ENCODE measurements at places on chromosomes 5 and 9.

DNA sequence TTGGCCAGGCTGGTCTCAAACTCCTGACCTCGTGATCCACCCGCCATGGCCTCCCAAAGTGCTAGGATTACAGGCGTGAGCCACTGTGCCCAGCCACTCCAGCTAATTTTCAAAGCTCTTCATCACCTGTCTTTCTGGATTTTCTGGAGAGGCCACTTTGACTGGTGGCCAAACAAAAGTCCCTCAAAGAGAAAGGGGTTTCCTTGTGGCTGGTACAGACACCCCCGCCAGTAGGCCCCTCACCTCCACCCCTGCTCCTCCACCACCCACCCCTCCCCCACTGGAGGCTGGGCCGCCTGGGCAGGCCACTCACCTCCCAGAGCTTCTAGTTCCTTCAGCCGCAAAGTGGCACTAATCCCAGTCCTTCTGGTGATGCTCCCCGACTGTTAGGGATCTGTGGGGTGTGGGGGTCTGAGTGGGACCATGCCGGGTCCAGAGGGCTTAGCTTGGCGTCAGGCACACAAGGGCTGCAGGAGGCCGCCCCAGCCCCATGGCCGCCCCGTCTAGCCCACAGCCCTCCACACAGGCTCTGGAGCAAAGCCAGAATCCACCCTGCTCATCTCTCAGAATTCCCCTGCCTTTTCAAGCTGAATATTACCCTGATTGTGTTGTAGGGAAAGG is 182.0 kb upstream of the IER5L start:
- no peak for DNase-seq

DNA sequence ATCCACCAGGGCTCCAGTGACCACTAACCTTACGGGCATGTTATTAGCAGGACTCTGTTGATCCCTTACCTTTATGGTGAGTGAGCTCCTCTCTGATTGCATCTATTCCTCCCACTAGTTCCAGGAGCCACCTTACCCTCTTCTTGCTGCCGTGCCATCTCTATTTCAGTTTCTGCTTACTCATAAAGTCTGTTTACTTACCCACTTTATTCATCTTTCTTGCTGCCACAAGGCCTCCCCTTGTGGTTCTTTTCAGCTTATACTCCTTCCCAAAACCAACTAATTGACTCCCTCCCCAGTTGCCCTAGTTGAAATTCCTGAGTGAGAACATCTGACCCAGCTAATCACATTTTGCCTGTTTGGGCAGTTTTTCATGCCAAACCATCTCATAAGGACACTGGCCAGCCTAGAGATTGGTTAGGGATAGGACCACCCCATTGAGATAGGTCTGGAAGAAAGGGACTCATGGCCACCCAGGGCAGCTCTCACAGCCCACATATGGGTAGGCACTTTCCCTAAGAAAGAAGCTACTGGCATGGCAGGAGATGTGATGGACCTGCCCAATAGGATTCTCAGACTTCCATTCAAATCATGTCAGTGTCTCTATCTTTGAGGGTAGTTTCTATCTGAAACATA is 412.7 kb downstream of the EFNA5 start:
- DNase-seq, result no peak

GRCh38 chr9:21993893-21994555 is at the start of gene CDKN2A:
CDKN2A (minus strand) TSS chr9:21994392.
- DNase-seq, result no peak

- DNase-seq, result peak; percentile 47
These were observed 4.1 kb downstream of the MRPS2 start for GRCh38 chr9:135504262-135505243.

GRCh38 chr9:14136646-14137370 is 177.1 kb downstream of the NFIB start:
- DNase-seq, result no peak

DNA sequence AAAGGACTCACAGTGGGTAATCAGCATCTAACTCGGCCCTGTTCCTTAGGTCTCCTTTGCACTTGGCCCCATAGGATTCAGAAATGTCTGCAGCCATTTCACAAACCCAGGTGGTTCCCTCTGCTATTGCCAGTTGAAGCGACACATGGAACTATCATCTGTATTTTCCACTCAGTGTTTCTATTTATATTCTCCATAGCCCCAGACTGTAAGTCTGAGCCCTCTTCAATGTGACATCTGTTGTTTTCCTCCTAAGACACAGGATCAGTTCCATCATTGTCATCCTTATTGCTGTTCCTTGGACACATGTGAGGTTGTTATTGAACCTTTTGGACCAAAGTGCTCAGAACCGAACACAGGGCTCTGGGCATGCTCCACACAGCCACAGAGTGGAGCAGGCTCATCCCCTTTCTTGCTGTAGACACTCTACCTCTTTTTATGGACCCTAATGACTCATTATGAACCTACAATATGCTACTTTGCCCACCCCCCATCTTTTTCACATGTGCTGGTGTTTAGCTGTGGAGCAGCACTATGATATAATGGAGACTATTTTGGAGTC is 36.4 kb downstream of the GARNL3 start:
- no peak for DNase-seq

- no peak for DNase-seq
These were observed 9.5 kb downstream of the GAPVD1 start for GRCh38 chr9:125271081-125271480.

GRCh38 chr5:151374539-151374938 is 27.2 kb upstream of the SLC36A2 start:
- DNase-seq, result no peak

GRCh38 chr5:59142927-59143326 is 560.1 kb downstream of the RAB3C start:
- DNase-seq, result no peak

DNA sequence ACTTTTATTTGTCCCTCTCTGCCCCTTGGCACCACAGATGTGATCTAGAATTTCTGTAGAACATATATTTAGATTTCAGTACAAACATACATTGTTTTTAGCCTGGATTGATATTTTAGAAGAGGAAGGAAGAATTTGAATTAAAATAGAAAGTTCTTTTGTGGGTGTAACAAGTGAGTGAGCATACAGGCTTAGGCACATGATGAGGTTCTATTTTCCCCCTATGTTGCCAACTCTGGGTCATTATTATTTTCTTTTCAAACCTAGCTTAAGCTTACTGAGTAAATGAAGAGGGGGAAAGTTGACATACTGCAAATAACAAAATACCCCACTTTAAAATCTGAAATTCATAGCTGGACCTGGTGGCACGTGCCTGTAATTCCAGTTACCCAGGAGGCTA is 102.9 kb downstream of the GCNT1 start:
- no peak for DNase-seq

DNA sequence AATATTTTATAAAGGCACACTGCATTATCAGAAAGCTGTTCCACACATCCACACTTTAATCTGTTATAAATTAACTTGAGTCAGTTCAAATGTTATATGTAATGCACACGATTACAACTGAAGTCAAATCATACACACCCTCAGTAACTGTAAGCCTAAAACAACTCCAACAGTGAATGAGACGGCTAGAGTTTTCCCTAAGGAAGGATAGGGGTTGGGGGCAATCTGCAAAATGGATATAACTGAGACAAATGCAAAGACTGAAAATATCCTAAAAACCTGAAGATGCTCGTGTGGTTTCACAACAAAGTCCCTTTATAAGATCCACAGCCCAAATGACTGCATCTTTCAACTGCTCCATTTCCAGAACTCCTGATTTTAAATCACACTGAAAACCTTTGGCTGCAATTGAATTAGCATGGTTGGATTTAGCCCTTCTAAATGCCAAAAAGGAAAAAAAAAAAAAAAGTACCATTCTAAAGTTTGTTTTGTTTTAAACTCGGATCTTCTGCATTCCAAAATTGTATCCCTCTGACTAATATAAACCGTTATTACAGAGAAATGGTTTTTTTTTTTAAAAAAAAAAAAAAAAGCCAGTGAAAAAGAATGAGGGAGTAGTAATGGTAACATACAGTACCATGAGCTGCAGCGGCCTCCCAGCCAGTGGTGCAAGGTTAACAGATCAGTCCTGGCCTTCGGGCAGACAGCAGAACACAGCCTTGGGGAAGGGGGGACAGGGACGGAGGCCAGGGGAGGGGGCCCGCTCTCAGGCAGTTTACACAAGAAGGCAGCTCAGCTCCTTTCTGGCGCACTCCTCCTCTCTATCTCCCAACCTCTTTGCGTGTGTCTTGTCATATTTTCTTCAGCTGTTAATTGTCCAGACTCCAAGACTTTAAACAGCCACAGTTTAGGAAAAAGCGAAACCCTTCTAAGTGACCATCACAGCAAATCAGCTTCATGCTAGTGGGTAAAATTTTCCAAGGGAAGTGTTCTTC is 166.1 kb downstream of the BNC2 start:
- DNase-seq, result no peak

GRCh38 chr5:122790354-122791103 is 15.6 kb downstream of the SNX2 start:
- DNase-seq, result no peak
